Spleen (tissue), 13 donors: ENCODE measurements at places on chromosomes 3 and 15.

DNA sequence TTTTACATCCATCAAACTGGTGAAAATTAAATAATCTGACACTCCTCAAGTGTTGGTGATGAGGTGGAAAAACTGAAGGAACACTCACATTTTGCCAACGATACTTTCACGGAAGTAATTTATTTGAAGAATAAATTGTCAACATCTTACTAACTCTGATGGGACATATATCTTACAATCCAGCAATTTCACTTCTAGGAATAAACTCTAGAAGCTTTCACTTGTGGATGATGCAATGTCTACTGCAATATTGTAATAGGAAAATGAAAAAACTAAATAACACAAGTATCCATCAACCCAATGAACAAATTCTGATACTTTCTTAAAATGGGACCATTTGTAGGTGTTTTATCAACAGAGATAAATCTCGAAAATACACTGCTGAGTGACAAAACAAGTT, 16.2 kb upstream of the LIPC start:
- H3K36me3 ChIP-seq: no peaks in the 10 kb centered on the region
- no peak for DNase-seq
- H3K27ac ChIP-seq: no peak overlapping the region
- H3K27me3 ChIP-seq: no peaks in the 10 kb centered on the region

GRCh38 chr15:27175472-27176153, 204.6 kb downstream of the GABRG3 start:
- no peaks in the 10 kb centered on the region for H3K27me3 ChIP-seq
- H3K4me1 ChIP-seq: no peaks in the 10 kb centered on the region
- no peak overlapping the region for H3K27ac ChIP-seq
- no peaks in the 10 kb centered on the region for H3K36me3 ChIP-seq
- no peak overlapping the region for H3K4me3 ChIP-seq

- no peak for DNase-seq
- no peaks in the 10 kb centered on the region for H3K27me3 ChIP-seq
- no peak overlapping the region for H3K27ac ChIP-seq
- H3K4me1 ChIP-seq: peaks cover 5% of the 10 kb centered on the region
- no peak overlapping the region for H3K4me3 ChIP-seq
Observed at GRCh38 chr3:183094711-183095110, 4.6 kb downstream of the MCCC1 start.

GRCh38 chr15:53539878-53540277, 219.6 kb downstream of the WDR72 start:
- H3K4me1 ChIP-seq: no peaks in the 10 kb centered on the region
- H3K36me3 ChIP-seq: no peaks in the 10 kb centered on the region
- H3K4me3 ChIP-seq: no peak overlapping the region
- DNase-seq: no peak
- no peak overlapping the region for H3K27ac ChIP-seq
- no peaks in the 10 kb centered on the region for H3K27me3 ChIP-seq

GRCh38 chr3:161754420-161755053, 257.9 kb downstream of the OTOL1 start:
- DNase-seq: no peak
- no peaks in the 10 kb centered on the region for H3K4me1 ChIP-seq
- no peaks in the 10 kb centered on the region for H3K36me3 ChIP-seq
- no peak overlapping the region for H3K27ac ChIP-seq
- no peaks in the 10 kb centered on the region for H3K27me3 ChIP-seq
